ENCODE measurements at places on chromosomes 4 and X.
A peak's percentile ranks its signal among the peaks of the same experiment; 100 is the strongest.

DNA sequence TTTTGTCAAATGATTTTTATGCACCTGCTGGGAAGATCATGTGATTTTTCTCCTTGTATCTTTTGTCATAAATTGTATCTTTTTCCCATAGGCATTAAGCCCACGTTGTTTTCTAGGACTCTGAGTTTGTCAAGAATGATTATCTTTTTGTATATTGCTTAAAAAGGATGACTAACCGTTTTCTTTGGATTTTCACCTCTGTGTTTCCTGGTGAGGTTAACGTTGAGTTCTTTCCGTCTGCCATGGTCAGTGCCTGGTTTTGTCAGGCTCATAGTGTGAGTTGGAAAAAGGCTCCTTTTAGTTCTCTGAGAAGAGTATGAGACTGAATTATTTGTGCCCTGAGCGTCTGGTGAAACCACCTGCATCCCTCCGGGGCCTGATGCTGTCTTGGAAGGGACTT lies 21.9 kb downstream of the PCGF3 start:
- no peak for DNase-seq

DNA sequence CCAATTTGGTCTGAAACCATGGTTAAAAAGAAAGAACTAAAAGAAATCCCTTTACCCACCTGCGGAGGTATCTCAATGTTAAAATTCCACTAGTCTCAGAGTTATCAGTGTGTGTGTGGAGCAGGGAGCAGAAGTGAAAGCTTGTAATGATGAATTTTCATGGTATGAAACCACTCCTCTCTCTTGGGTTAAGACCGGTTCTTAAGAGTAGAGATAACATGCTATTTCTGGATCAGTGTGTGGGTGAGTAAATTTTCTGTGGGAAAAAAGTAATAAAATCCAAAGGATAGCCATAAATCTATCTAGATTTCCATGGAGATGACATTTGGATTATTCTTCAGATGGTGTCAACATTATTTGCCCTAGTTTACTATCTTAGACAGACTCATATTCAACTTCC lies 3.2 kb downstream of the FGF13 start:
- DNase-seq = no peak

GRCh38 chr4:95539106-95539505 lies 9.7 kb downstream of the UNC5C start:
- peak; percentile 85 for DNase-seq

DNA sequence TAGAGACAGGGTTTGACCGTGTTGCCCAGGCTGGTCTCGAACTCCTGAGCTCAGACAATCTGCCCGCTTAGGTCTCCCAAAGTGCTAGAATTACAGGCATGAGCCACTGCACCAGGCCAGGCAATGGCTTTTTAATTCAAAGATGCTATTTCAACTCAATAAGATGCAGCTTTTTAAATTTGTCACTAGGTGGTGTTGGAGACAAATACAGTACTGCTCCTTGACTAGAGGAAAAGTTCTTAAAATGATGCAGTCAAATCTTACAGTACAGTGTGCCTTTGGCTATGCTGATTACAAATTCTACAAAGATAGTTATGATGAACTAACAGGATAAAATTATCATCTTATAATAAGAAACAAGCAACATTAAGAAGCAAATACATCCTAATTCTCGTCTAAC lies 441.1 kb downstream of the KCNIP4 start:
- DNase-seq = peak; percentile 4

DNA sequence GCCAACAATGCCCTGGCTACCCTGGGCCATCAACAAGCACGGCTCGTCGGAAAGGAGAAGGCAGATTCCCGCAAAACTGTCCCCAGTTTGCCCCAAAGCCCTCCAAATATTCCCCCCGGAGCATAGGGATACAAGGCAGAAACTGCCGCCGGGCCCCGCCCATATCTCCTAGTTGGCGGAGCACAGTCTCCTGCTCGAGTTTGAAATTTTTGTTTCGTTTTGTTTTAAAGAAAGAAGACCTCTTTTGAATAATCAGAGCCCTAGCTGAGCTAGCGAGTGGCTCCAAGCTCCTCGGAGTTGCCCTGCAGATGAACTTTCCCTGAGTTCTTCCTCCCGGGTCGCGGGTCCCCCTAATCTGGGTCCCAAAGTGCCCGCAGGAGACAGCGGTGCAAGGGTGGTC lies 138.1 kb upstream of the ZIC3 start:
- peak; percentile 34 for DNase-seq

GRCh38 chr4:83369831-83370639 lies 35.4 kb upstream of the HPSE start:
- peak; percentile 26 for DNase-seq

DNA sequence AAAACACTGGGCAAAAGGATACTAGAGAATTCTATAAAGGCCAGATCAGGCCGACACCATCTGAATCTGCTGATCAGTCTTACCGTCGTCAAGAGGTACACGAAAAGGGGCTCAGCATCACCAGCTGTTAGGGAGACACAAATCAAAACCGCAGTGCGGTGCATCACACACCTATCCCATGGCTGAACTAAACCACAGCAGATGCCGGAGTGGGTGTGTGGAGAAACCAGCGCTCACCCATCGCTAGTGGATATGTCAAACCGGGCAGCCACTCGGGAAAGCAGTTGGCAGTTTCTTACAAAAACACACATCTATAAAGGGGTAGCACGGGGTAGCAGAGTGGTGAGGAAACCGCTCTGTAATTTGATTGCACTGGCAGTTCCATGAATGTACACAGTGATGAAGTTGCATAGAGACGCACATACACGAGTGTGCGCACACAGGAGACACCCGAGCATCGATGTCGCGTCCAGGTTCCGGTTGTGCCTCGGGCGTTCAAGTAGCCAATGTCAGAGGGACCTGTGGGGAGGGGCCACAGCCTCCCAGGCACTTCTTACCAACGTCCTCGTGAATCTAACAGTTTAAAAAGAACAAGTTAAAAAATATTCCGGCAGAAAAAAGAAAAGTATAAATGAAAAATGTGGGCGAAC lies 23.1 kb upstream of the CCNQ start:
- no peak for DNase-seq

GRCh38 chr4:108849611-108850168 lies 86.8 kb upstream of the ETNPPL start:
- peak; percentile 80 for DNase-seq

- no peak for DNase-seq
Observed at GRCh38 chr4:4735136-4735750, 124.2 kb upstream of the MSX1 start.

DNA sequence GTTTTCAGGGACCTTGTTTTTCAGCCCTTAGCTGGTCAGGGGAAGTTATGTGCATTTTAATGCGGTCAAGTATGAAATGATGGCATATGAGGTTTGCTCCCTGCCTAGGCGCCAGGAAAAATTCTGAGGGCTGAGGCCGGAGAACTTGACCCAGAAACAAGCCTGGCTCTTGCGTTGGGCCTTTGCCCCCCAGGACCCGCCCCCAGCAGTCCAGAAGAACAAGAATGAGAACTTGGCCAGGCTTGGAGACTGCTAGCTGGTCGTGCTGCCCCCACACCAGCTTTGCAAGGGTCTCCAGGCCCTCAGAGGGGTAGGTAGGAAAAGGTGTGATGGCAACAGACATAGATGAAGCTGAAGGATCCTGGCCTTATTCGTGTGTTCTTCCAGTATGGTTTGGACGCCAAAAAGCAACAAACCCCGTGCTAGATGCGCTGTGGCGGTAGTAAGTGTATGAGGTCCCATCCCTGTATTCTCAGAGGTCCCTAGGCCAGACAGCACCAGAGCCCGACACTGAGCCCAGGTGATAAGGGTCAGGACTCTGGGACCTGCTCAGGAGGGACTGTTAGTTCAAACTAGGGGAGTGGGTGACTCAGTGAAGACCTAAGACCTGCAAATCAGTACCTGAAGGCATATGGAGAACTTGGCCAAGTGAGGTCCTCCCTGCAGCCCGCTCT lies 10.5 kb downstream of the NKX3-2 start:
- DNase-seq = no peak

DNA sequence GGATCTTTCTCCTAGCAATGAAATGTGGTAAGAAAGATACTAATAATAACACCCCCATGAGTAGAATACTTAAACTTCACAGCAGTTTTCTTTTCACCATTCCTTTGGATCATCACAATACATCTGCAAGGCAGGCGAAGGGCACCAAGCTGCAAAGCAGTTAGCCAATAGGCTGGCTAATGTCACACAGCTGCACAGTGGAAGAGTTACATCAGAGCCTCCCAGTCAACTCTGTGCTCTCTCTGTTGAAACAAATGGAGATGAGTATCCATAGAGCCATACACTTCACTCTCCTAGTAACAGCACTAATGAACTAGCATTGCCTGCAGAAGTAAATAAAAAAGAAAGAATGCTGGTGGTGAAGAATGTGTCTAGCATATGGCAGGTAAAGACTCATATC lies 139.0 kb downstream of the ATG4A start:
- no peak for DNase-seq

DNA sequence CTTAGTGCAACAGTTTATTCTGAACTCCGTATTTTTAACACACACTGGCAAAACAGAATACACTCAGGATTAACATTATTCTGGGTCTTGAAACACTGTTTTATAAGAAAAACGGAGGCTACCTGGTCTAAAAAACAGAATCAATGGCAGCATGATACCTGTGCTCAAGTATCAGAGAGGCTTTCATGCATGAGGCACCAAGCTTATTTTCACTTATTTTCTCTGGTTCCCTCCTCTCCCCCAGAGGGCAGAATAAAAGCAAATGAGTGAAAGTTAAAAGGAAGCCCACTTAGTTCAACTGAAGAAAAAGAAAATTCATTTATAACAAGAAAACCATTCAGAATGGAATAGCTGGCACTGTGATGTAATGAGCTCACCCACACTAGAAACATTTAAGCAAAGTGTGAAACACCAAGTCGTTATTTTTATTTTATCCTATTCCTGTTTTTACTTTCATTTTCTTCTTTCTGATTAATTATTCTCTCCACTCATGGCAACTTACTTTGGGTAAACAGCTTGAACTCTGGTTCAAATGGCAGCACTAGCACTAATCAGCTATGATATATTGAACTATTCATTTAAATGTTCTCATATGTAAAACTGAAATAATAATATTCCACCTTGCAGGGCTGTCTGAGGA lies 211.8 kb downstream of the PPP3CA start:
- DNase-seq = no peak

- DNase-seq = no peak
Observed at GRCh38 chr4:176761872-176762271, 30.9 kb downstream of the VEGFC start.

DNA sequence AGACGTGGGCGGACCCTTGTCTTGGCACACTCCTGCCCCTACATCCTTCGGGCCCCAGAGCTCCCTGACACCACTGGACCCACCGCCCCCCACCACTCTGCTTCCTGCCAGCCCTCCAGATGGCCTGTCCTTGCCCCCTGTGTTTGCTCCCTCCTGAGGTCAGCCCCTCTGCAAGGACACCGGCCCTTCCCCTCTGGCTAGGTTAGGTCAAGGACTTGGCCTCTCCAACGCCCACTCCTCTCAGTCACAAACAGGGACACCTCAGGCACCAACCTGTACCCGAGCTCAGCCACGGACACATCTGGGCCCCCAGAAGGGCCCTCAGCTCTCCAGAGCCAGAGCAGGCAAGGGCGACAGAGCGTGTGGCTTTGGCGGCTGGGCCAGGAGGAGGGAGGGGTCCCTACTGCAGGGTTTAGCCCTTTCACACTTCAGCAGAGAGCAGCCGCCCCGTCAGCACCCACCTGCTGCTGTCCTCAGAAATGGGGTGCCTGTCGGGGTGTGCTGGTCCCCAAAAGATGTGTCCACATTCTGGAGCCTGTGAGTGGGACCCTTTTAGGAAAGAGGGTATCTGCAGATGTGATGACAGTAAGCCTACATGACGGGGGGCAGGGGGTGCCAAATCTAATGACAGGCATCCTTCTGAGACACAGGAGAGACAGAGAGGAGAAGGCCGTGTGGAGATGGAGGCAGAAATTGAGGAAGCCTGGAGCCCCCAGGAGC lies 23.5 kb upstream of the DUSP9 start:
- DNase-seq = no peak

GRCh38 chr4:83255584-83255983 lies 29.0 kb downstream of the COQ2 start:
- no peak for DNase-seq

DNA sequence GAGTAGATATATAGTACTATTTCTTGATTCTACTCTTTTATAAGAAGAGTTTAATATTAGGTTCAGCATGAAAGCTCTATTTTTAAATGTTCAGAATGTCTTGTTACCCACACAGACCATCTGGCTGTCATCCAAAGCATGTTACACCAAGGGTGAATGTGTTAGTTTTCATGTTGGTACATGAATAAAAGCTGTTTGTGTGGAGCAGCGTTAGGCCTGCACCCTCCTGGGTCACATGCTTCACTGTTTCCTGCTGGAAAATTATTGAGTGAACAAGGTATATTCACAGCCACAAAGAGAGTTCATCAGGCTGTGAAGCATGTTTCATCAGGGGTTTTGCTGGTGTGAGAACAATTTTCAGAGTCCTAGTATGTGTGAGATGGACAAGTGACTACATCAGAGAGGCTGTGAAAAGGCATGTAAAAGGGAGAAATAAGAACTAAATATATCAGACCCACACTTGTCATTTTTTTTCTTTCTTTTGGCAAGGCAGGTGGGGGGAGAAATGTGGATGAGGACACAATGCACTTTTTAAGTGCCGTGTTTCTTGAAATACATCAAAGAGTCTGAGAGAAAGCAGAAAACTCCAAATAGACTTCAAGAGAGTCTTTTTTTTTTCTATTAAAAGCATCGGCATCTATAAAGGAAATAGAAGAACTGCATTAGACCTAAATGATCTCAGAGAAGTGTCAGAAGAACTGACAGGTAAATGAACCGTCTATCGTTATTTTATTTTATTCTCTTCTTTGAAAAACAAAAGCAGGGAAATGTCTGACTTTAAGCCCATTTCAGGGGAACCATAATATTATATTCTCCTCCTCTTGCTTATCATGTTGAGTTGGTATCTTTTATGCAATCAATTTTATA lies 2429.7 kb downstream of the PCDH7 start:
- no peak for DNase-seq

GRCh38 chrX:154368630-154369448 lies 5.6 kb downstream of the FLNA start:
- peak; percentile 83 for DNase-seq

DNA sequence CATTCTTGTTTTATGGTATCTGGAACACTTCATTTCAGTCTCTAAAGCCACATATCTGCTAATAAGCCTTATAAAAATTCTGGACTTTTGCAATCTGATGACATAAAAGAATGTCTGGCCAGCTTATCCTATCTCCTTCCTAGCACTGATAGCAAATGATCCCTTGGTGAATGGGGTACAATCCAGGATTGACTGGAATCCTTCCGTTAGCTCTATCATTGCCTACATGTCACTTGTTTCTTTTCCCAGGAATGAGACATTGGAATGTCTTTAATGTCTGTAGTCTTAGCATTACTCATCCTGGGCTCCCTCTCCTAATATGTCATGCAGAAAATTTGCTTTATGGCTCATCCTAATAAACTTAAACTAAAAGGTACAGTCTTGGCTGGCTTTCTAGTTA lies 14.8 kb upstream of the PABPC4L start:
- no peak for DNase-seq
